ENCODE measurements at places on chromosomes 6 and 20.
A peak's percentile ranks its signal among the peaks of the same experiment; 100 is the strongest.

- H3K4me1 ChIP-seq = peaks cover 16% of the 10 kb centered on the region
- H3K27me3 ChIP-seq = no peaks in the 10 kb centered on the region
- no peak overlapping the region for H3K27ac ChIP-seq
- peak; percentile 72 for DNase-seq
- peak overlapping the region; percentile 72 for H3K4me3 ChIP-seq
- no peaks in the 10 kb centered on the region for H3K36me3 ChIP-seq
These were observed 1.1 kb upstream of the BEND3 start for GRCh38 chr6:107116328-107116892.

DNA sequence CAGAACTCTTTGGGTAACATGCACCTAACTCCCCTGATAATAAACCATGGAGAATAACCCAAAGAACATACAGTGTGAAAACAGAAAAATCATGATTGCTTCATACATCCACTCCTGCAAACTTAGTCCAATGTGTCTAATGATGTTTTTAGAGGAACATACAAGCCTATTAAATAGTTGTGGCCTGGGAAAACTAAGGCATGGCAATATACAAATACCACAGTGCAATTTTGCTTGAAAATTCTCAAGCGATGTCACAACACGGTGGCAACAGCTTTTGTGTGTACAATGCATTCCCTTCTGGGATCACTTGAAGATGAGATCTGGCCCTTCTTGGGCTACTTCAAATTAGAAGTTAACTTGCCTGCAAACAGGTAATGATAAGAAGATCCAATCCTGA, 16.7 kb downstream of the MAP3K5 start:
- H3K4me3 ChIP-seq = no peak overlapping the region
- H3K4me1 ChIP-seq = peaks cover 7% of the 10 kb centered on the region
- H3K27me3 ChIP-seq = no peaks in the 10 kb centered on the region
- no peak overlapping the region for H3K27ac ChIP-seq
- DNase-seq = no peak
- no peaks in the 10 kb centered on the region for H3K36me3 ChIP-seq

DNA sequence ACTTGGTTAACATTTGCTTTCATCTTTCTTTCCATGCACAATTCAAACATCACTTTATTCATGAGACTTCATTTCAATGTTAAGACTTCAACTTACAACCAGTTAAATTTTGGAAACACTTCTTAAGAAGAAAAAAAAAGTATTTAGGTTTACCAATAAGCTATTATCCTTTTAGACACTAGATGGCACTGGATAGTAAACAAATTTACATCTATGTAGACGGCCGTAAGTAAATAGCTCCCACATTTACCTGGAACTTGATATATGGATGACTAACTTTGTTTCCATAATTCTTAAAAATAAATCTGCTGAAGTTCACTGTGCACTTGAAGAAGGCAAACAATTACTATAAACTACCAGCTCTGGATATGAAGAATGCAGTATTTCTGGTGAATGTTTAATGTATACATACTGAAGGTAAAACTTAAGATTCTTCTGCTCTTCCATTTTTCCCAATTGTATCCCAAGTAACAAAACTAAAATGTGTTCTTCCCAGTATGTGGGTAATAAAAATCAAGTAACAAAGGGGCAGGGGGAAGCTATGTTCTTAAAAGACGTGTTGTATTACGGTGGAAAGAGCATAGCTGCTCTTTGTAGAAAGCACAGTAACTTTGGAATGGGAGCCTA, 130.6 kb upstream of the C6orf118 start:
- DNase-seq = peak; percentile 41
- H3K27ac ChIP-seq = no peak overlapping the region
- H3K36me3 ChIP-seq = no peaks in the 10 kb centered on the region

DNA sequence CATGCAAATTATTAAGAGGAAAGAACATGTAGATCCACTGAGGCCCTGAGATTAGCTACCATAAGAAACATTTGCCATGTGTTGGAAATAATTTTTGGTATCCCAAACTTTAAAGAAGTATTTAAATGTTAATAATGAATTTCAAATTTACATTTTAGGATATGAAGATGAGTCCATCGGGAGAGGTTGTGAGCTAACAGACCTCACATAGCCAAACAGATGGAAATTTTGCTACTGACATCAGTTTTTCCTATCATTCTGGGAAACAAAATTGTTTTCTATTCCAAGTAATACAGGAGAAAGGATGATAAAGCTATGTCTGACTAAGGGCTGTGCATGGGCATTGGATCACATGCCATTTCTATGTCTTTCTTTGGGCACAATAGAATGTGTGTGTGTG, 809.6 kb downstream of the TENT5A start:
- H3K4me1 ChIP-seq = no peaks in the 10 kb centered on the region
- no peaks in the 10 kb centered on the region for H3K27me3 ChIP-seq
- DNase-seq = no peak
- H3K27ac ChIP-seq = no peak overlapping the region

DNA sequence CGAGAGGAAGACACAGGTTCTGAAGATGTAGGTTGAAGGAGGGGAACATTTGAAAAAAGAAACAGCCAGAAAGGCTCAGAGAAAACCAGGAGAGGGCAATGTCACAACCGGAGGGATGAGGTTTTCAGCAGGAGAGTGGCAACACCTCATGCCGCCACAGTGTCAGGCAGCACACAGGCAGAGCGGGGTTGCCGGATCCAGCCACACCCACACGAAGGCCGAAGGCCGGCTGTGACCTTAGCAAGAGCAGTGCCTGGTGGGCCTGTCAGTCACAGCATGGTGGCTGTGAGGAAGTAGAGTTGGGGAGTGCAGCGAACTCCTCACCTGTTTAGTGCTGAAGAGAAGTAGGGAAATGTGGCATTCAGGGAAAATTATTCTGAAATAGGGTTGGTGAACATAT, 14.0 kb downstream of the HDDC2 start:
- H3K4me3 ChIP-seq = no peak overlapping the region
- peaks cover 35% of the 10 kb centered on the region for H3K36me3 ChIP-seq
- H3K4me1 ChIP-seq = no peaks in the 10 kb centered on the region
- no peaks in the 10 kb centered on the region for H3K27me3 ChIP-seq

DNA sequence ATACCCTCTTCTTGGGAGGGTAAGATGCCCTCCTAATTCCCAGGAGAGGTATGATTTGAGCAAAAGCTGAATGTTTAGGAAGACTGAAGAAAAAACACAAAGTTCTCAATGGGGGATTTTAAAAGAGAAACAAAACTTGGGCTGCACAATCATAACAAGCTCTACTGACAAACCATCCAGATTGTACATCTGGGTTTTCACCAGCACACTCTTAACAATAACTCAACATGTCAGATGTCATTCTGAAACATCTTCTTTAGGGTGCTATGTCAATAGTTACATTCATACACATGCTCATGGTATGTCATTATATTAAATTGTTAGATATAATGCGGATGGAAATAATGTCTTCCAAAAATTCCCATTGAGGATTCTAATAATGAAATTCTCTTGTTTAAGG, 95.1 kb downstream of the ASCC3 start:
- H3K27me3 ChIP-seq = no peaks in the 10 kb centered on the region
- no peak for DNase-seq
- no peaks in the 10 kb centered on the region for H3K36me3 ChIP-seq
- H3K4me3 ChIP-seq = no peak overlapping the region
- no peaks in the 10 kb centered on the region for H3K4me1 ChIP-seq
- no peak overlapping the region for H3K27ac ChIP-seq
